Fibroblast of lung (primary cell): ENCODE measurements at places on chromosomes 6 and 20.

DNA sequence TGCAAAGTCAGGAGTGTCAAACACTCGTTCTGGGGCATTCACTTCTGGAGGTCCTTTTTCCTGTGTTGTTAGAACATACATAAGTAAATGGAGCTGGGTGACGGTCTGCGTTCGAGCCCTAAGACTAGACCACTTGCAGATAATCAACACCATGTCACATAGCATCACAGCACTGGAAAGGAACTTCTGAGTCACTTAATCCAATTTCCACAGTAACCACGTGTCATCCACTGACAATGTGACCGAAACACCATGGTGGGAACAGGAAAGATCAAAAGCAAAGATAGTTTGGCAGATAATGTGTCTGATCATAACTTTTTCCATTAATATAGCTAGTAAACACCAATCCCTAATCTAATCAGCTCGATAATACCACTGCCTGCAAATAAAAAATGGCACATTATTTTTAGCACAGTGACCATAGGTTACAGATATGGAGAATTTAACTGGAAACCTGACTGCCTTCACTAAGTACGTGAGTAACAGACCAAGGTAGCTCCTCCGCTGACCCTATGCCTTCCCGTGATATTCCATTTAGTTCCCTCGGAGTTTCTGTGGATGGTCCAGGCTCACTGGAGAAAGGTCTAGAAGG is 34.8 kb downstream of the WRNIP1 start:
- DNase-seq = no peak

- DNase-seq = no peak
These were observed 50.1 kb downstream of the SSR1 start for GRCh38 chr6:7262746-7263518.

DNA sequence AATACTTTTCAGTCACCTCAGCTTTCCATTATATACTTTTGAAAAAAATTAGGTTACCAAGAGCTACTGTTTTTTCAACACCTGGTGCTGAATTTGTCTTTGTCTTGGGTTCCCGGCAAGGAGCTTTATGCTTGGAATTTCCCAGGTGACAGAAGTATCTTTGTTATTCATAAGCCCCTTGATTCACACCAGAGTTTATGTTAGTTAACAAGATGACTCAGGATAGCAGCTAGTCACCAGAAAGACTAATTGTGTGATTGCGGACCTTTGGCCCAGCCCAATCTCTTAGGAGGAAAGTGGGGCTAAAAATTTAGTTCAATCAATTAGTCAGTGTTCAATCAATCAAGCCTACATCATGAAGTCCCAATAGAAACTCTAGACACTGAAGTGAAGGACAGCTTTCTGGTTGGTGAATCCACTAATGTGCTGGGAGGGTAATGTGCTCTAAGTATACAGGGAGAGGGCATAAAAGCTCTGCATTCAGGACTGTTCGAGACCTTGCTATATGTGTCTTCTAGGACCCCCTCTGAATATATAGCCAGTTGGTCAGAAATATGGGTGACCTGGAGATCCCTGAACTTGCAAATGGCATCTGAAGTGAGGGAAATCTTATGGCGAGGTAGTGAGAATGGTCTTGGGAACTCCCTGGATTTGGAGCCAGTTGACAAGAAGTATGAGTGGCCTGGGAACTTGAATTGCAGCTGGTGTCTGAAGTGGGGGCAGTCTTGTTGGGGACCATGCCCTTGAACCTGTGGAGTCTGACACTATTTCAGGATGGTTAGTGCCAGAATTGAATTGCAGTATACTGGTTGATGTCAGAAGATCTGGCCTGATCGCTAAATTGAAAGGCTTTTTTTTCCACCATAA is 16.2 kb downstream of the TMEM30A start:
- no peak for DNase-seq

DNA sequence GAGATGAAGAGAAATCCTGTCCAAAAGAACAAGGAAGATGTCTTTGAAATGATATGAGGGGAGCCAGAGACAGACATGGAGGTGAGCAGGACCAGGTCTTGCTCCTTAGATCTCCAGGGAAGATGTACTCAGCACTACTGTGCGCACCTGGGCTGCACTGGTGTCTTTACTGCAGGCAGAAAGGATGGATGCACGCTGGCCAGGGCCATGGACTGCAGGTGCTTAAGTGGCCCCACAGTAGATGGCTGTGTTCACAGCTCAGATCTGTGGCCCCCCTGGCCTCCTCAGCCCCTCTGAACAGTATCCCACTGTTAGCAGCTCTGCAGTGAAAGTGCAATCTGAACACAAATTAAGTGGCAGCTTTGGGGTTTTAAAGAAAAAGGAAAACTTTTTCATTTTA is 343.0 kb downstream of the NRN1 start:
- DNase-seq = no peak

- no peak for DNase-seq
These were observed 53.3 kb upstream of the PRL start for GRCh38 chr6:22350109-22350508.

GRCh38 chr6:56527934-56528333 is 114.8 kb downstream of the DST start:
- peak; percentile 38 for DNase-seq

DNA sequence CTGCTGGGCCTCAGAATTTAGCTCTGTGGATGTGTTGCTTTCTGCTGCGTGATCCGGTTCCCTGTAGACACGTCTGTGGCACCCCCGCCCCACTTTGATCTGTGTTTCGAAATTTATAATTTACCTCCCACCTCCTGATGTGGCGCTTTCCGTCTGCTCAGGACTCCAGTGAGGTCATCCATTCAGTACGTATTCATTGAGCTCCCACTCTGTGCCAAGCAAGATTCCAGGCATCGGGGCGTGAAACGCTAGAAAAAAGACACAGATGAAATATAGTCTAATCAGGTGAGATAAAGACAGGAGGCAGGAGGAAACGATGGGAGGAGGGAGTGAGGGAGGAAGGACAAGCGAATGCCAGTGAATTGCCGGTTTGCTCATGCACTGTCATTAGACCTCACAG is 431.9 kb upstream of the SULF2 start:
- no peak for DNase-seq

DNA sequence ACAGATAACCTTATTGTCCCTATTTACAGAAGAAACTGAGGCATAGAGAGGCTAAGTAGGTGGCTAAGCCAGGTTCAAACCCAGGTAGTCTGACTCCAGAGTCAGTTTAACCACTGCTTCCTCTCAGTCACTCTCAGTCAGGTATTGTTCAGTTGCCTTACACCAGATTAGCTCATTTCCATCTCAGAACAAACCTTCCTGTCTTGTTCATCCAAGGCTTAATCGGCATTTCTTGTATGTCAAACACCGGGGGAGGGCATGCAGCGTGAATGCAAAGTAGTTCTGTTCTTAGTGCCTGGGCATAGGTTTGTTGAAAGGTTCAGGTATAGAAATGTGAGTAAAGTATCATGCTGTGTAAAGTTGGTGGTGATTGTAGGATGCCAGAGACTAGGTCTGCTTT is 51.7 kb downstream of the CTNNBL1 start:
- no peak for DNase-seq

DNA sequence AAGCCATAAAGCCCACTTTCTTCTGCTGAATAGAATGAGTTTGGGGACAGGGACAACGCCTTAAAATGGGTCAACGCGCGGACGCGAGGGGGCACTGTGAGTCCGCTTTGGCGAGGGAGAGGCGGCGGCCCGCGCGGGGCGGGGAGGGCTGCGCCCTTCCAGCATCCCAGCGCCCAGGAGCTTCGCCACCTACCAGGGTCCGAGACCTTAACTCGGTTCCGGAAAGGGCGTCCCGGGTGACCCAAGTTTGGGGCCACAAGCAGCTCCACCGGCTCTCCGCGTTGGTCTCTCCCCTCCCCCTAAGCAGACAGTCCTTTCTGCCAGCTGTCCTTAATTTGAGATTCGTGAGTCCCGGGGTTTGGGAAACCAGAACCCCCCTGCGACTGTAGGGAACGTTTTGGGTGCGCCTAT is 1.8 kb upstream of the SAMD5 start:
- peak; percentile 58 for DNase-seq

DNA sequence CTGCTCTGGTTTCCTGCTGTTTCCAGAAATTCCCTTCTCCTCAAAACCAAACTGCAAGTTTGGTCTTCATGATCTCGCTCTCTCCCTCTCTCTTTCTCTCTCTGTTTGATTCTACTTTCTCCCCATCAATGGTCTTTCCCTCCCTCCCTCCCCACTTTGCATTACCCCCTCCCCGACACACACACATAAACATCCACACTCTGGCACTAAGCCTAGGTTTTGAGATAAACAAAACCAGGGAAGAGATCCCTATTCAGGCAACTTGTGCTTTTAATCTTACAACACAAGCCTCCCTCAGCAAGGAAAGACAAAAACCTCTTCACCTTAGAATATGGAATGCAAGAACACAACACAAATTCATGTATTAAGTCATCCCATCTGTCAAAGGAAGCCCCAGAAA is 73.5 kb upstream of the PTPRT start:
- DNase-seq = no peak

DNA sequence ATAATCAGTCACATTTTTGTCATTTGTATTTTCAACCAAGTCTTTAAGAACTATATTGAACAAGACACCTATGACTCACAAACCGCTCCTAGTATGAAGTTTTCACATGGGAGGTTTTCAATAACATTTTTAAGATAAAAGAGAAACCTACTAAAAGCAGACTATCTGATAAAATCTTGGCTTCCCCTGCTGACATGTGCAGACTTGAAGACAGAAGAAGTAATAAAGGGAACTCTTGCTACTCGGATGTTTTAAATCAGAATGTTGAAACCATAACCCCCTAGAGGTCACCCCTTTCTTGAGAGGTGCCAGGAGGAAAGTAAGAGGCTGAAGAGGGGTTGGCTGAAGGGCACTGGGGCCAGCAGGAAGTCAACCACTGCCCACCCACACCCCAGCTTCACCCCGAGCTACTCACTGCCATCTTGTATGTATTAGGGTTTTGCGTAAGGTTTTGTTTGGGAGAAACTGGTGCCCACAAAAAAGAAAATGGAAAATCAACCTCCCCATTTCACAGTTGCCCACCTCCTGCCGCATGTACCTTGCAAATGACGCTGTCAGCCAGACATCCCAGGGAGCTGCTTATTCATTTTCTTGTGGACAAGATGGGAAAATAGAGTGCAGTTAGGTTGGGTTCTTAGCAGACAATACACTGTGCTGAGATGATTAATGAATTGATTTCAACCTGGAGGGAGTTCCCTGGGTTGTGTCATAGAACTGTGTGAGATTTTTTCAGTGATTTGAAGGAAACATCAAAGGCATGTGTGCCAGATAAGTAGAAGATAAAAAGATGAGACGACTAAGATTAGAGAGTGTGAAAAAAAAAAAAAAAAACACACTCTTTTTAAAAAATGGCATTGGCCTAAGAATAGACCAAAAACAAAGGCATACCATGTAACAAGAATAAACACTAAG is 83.2 kb upstream of the TAB2 start:
- peak; percentile 27 for DNase-seq

DNA sequence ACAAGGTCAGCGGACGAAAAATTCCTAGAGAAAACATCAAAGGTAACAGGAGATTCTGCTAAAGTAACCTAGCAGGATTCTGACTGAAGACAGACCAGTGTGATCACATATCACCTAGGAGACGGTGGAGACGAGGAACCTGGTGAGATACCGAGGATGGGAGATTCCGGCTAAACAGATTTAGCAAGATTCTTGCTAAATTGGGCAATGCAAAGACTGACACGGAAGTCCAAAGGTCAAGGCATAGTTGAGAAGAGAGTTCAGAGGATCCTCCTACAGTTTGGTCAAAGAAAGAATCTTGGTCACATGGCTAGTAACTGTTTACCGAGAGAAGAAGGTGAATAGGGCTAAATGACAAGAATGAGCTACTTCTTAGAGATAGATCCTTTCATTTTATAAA is 61.1 kb downstream of the TMEM170B start:
- DNase-seq = no peak

DNA sequence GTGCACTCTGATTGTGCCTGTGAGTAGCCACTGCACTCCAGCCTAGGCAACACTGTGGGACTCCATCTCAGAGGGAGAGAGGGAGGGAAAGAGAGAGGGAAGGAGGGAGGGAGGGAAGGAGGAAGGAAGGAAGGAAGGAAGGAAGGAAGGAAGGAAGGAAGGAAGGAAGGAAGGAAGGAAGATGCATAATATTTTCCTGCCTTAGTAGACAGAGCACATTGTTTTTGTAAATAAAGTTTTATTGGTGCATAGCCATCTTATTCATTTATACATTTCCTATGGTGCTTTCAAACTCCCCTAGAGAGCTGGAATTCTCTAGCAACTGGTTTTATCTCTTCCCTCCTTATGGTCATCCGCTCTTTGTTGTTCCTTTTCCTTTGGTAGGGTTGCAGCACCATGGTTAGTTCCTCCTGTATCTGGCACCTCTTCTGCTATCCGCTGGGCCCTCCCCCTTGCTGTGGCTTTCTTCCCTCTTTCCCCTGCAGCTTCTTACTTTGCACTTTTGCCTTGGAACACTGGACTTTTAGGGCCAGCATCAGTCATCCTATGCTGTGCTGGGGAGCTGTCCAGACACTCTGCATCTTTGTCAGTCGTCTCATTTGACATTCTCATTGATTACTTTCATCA is 20.2 kb downstream of the GPR6 start:
- no peak for DNase-seq

GRCh38 chr20:2652724-2653555 is 508 bp downstream of the NOP56 start:
- DNase-seq = no peak

DNA sequence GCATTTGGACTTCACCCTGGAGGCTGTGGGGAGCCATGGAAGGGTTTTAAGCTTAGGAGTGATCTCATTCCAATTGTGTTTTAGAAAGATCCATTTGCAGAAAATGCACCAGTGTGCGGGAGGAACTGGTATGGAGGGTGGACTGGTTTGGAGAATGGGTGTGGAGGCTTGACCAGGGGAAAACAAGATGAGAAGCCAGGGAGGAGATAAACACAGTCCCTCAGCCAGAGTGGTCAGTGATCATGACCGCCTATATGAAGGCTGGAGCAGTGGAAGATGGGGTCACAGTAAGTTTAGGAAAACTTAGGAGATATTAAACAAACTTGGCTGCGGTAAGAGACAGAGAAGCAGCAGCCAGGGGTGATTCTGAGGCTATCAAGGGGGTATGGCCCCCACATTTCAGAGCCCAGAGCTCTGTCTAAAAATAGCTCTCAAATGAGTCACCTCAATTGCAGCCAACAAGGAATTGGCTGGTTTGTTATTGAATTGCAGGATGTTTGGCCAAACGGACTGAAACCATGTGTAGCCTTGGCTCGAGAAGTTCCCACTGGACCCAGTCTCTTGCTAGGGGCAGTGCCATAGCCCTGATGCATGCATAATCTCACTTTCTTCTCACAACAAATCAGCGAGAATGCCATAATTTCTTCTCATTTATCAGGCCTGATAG is 159.9 kb upstream of the TOP1 start:
- peak; percentile 86 for DNase-seq

GRCh38 chr6:65787787-65788186 is 80.8 kb upstream of the EYS start:
- no peak for DNase-seq

DNA sequence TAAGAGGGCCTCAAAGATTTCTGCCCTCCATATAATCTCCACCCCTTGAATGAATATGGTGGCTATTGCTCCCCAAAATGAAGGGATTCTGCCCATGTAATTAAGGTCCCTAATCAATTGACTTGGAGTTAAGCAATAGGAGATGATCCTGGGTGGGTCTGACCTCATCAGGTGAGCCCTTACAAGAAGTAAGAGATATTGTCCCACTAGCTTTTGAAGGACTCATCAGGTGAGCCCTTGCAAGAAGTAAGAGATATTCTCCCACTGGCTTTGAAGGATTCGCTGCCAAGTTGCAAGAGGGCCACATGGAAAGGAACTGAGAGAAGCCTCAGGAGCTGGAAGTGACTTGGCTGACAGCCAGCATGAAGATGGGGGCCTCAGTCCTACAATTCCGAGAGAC is 103.4 kb downstream of the BMP7 start:
- no peak for DNase-seq

- peak; percentile 85 for DNase-seq
These were observed 43.6 kb downstream of the C6orf15 start for GRCh38 chr6:31068669-31069340.

- DNase-seq = no peak
These were observed at the start of gene DEFB132 for GRCh38 chr20:257419-257818. Gene DEFB132, plus strand, starts transcription at chr20:257724. Its CDS starts 55 bp downstream, at chr20:257779.
